Substantia nigra (tissue), 51 donors: ENCODE measurements at places on chromosomes 3 and 15.
A peak's percentile ranks its signal among the peaks of the same experiment; 100 is the strongest.

- no peak for DNase-seq
Observed at GRCh38 chr3:194606163-194606562, 27.1 kb downstream of the TMEM44 start.

DNA sequence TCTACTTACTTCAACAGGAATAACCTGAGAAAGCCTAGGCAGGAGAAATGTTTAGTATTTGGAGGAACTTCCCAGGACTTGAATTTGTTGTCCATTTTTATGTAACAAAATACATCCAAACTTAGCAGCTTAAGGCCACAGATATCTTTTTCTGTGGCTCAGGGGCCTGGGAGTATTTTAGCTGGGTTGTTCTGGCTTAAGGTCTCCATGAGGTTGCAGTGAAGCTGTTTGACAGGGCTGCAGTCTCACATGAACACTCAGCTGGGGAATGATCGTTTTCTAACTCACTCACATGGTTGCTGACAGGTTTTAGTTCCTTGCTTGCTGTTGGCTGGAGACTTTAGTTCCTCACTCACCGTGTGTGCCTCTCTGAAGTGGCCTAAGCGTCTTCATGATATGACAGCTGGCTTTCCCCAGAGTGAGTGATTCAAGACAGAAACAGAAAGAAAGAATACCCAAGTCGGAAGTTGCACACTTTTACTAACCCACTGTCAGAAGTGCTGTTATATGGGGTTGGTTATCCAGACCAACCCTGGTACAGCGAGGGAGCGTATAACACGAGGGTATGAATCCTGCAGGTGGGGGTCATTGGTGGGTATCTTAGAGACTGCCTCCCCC lies 229.7 kb upstream of the TBL1XR1 start:
- no peak for DNase-seq

DNA sequence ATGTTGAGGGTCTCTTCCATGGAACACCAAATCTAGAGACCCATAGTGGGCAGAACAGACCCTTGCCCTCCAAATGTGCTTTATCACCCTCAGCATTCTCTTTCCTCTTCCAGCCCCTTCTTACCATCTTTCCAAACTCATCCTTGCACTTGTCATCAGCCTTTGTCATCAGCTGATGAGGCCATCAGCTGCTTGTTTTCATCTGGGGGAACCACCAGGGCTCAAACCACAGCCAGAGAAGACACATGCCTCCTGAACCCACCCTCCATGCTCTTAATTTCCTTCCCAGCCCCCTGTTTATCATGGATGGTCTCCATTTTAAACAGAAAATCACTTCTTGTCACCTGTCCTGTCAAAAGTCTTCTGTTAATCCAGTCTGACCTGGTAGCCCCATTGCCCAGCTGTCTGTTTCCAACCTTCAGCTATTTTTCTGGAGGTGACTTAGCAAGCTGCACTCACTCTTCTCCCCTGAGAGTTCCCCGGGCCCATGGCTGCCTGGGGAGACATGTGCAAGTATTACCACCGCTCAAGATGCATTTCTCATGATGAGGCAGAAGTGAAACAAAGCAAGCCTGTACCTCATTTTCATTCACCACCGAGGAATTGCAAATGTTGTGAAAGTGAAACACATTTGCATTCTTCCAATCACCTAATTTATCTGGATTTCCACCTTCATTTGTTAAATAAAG lies 14.7 kb upstream of the SYNM start:
- no peak for DNase-seq

DNA sequence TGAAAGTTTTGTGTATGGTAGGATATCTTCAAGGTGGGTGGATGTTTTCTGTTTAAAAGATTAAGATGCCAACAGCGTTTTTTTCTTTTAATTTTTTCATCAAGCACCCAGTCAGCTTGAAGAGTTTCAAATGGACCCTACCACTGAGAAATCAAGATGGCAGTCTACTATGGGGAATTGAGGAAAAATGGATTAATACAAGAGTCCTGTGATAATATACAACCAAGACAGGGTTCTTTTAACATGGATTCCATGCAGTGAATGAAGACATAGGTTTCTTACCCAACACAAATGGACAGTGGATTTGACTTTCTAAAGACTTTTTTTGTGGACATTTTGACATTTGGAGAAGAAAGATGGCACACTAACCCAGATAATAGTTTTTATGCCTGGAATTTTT lies 2.5 kb upstream of the CHD2 start:
- DNase-seq: no peak

DNA sequence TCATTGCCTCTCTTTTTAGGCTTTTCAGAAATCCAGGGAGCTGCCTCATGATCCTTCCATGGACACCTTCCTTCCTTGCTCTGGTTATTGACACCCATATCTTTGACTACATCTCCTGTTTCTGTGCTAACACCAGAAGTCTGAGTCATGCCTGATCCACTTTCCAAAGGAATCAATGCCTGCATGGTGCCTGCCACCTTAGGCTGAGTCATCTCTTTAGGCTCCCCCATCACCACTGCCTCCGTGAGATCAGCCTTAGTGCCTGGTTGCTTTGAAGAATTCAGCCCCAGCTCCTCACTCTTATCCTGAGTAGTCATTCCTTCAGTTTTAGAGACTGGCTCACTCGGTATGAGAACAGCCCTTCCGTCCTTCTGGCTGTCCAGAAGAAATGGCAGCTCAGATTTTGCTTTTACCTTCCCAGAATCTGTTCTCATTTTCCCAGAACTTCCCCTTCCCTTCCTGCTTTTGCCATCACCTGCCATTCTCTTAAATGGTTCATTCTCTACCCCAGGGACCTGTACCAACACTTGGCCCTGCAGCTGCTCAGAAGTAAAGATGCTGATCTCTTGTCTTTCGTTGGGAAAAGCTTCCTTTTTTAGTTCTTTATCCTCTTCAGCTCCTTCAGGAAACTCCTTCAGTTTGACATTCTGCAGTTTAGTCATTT lies 105.3 kb downstream of the MAP4 start:
- DNase-seq: no peak

DNA sequence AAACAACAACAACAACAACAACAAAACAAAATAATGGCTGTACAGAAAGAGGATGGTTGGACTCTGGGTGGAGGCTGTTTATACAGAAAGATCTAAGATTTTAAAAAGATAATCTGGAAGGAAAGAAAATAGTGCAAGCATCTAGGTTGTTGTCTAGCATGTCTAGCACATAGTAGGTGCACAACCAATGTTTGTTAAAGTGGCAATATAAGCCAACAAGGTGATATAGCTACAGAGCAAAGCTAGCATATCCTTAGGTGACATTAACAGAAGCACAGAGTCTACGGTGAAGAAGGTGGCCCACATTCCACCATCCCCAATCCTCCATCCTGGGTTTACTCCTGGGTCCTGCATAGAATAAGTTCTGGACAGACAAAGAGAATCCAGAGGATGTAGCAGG lies 4.7 kb downstream of the TMEM40 start:
- DNase-seq: no peak

DNA sequence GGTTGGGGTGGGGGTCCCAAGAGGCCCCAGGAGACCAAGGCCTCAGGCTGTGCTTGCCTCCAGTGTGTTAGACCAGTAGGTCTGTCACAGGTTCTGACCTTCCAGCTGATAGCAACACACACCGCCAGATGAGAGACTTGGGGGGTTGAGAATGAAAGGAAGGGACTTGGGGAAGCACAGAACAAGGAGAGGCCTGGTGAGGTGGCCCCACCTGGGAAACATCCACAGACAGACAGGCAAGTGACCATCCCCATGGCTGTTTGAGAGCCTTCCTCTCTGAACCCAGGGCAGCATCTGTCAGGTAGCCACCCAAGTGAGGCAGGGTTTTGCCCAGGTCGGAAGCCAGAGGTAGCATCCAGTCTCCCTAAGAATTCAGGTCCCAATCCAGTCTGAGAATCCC lies 35.0 kb upstream of the VPS8 start:
- no peak for DNase-seq

- DNase-seq: no peak
Observed at GRCh38 chr3:150828261-150828660, 65.3 kb upstream of the SIAH2 start.

GRCh38 chr3:136385457-136385856 lies 135.3 kb downstream of the PCCB start:
- no peak for DNase-seq

DNA sequence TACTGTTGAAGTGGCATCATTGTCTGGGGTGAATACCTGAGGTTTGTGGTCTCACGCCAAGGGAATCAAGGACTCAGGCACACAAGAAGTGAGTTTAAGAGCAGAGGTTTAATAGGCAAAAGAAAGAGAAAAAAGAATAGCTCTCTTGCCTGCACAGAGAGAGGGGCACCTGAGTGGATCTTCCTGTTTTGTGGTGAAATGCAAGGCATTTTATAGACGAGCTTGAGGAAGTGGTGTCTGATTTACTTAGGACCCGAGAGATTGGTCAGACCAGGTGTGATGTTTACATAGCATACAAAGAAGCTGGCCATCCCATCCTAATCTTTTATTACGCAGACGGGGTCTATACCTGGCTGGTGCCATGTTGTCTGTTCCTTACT lies 13.2 kb downstream of the CCR5 start:
- no peak for DNase-seq

- no peak for DNase-seq
Observed at GRCh38 chr3:160106905-160107861, 118.0 kb upstream of the C3orf80 start.

GRCh38 chr15:49462232-49462844 lies 39.3 kb downstream of the FGF7 start:
- DNase-seq: no peak

DNA sequence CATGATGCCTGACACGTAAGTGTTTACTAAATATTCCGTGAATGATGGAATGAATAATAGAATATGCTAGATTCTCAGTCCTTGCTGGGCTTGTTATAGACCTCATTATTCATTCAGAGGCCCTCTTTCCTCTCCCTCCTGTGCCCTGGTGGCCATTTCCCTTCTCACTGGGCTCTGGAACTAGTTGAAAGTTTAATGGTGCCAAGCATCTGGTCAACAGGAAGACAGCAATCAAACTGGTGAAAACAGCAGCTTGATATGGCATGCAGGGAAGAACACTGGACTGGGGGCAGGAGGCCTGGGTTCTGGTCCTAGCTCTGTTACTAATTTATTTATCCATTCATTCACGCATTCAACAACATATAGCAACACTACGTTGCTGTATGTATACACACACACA lies 3.7 kb upstream of the APOD start:
- no peak for DNase-seq

DNA sequence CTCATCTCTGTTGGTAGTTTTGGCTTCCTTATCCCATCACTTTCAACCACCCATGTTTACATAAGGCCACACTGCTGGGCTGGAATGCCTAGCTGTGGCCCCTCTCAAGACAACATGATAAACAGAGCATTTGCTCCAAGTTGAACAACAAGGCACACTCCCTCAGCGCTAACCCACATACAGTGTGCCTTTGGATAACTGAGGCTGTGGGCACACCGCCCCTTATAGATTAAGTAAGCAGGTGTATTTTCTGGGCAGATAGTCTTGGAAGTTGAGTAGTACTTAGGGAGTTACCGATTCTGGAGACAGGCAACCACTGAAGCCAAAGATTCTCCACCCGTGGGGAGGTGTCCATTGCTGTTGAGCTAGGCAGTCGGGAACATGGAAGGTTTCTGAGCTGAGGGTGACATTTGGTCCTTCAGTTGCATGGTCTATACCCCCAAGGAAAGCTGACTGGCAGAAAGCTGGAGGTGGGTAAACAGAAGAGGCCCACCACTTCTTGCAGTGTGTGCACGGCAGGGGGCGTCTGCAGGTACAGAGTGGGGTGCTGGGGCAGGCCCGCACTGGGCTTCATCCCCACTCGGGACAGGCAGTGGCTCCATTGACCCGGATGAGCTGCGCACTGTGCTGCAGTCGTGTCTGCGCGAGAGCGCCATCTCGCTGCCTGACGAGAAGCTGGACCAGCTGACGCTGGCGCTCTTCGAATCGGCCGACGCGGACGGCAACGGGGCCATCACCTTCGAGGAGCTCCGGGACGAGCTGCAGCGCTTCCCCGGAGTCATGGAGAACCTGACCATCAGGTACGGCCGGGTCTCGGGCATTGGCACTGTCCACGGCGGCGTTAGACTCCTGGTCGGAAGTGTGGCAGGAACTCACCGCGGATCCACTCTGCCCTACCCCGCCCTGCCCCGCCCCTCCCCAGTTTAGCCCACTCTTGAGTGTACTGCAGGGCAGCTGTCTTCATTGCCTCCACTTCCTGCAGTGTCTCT lies 16.8 kb downstream of the NOX5 start:
- DNase-seq: peak; percentile 5

- no peak for DNase-seq
Observed at GRCh38 chr3:126990890-126991289, 8.0 kb downstream of the PLXNA1 start.

DNA sequence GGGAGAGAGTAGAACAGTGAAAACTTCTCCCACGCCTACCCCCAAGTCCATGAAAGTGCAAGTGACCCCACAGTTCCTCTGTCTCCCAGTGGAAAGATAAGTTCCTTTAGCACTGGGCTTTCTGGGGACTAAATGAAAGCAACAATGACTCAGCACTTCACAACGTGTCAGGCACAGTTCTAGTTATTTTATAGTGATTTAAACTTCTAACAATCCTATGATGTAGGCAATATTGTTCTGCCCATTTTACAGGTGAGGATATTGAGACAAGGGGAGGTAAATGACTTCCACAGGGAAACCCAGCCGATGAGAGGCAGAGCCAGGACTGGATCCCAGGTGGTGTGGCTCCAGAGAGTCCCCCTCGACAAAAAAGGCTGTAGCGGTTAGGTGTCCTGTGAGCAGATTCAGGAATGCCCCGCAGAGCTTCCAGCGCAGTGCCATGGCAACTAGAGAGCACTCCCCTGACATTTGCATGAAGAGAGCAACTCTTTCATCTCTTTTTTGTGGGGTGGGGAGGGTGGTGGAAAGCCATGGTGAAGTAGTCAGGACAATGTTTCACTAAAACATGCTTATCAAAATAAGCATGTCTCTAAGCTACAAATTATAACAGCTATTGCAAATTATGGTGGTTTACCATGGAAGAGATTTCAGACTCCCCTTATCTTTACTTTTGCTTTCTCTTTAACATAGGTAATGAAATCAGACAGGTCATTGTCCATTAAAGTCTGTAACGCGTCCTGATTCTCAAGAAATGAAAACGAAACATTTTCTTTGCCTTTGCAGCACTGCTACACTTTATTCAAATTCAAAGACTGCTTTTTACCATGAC lies 62.1 kb downstream of the NR2F2 start:
- no peak for DNase-seq

- DNase-seq: peak; percentile 68
Observed at GRCh38 chr3:64533617-64534317, 154.0 kb downstream of the ADAMTS9 start.

GRCh38 chr3:185337231-185337816 lies 25.6 kb upstream of the MAP3K13 start:
- DNase-seq: no peak

DNA sequence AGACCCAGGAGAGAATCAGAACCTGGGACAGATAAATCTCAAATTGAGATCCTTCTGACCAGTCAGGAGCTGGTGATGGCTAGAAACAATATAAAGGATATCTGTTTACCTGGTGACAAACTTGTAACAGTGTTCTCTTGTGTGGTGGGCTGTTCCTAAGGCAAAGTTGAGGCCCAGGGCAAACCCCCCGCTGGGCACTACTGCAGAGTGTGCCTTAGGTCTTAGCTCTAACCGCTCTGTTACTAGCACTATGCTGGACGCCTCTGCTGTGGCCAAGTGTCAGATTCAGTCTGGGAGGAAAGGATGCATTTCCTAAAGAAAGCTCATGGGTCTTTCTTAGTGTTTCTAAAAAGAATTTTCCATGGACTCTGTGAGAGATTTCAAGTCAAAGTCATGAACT lies 146.5 kb upstream of the MEIS2 start:
- no peak for DNase-seq
